ENCODE measurements at places on chromosomes 3 and 15.

DNA sequence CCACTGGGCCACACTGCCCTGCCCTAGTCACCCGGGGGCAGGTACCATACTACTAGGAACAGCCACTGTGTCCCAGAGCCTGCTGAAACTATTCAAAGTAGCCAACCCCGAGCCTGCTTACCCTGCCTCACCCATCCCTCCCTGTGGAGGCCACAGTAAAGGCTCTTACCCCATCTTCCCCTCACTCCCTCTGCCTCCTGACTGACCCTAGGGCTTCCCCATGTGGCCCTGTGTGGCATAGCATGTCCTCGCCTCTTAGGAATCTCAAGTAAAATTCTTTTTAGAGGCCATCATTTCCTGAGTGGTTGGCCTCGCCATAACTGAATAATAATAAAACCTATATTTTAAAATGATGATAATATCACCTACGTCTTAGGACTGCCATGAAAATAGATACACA lies 112.2 kb upstream of the SLC6A11 start:
- DNase-seq = no peak

DNA sequence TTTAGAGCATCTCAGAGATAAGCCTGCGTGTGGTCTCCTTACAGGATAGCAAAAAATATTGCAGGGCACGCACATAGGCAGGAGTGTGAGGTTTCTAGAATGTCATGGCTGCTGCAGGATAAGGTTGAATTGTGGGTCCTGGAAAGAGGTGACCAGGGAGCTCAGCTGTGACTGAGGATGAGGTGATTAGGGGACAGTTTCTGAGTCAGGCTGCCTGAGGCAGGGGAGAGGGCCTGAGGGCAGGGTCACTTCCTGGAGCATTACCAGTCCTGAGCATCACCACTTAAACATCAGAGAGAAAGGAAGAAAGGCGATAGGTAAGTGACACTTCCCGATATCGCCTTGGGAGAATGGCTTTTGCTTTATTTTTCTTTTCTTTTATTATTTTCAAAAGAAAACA lies 813.8 kb downstream of the TUSC7 start:
- DNase-seq = no peak

DNA sequence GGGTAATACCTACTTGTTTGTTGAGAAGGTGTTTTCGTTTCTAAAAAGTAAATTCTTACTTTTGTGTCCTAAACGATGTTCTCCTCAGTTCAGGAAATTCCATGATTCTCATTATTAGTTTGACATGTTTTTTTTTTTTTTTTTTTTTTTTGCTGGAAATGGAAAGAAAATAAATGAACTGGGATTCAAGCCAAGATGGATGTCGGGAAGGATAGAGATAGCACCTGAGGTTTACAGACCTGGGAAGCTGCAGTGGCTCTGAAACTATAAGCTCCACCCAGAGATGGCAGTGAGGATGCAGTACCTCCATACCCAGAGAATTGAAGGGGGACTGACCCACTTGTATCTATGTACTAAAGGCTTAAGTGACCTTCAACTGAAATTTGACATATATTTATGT lies 334.6 kb upstream of the TGFBR2 start:
- no peak for DNase-seq

- no peak for DNase-seq
Observed at GRCh38 chr3:65703820-65704219, 334.9 kb downstream of the MAGI1 start.

- DNase-seq = no peak
Observed at GRCh38 chr3:105553851-105554250, 187.1 kb downstream of the ALCAM start.

DNA sequence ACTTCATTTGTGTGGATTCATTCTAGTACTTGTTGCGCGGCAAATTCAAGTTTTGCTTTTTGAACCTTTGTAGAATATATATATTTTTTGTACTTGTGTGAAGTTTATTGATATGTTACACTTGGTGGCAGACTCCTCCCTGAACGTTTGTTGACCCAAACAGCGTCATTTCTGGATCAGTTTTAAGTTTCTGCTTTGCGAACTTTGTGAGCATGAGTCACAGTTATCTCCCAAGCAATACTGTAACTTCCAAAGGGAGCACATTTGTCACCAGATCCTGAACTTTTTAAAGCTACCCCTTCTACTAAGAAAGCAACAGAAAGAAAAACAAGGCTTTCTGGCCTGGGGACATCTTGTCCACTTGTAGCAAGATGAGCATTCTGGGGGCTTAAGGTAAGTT lies 74.8 kb upstream of the CACNA2D3 start:
- no peak for DNase-seq

GRCh38 chr15:71380345-71380744 lies 265.1 kb downstream of the THSD4 start:
- DNase-seq = no peak

GRCh38 chr15:76310475-76311099 lies 682 bp downstream of the ETFA start:
- DNase-seq = no peak

DNA sequence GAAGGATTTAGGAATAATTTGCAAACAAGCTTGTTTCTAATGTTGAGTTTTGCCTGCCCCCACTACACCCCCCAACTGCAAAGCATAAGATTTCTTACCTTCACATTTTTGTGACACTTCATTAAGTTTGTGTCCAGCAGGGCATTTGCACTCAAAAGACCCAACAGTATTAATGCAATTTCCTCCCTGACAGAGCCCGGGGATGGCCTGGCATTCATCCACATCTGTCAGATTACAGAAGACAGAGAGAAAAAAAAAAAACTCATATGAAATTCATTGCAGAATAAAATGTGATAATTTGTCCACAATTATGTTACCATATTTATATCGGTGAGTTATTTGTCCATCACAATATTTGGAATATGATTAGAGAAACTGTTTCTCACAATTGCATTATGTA lies 111.5 kb downstream of the FBN1 start:
- no peak for DNase-seq

GRCh38 chr3:195240171-195240701 lies 30.7 kb downstream of the XXYLT1 start:
- DNase-seq = no peak

DNA sequence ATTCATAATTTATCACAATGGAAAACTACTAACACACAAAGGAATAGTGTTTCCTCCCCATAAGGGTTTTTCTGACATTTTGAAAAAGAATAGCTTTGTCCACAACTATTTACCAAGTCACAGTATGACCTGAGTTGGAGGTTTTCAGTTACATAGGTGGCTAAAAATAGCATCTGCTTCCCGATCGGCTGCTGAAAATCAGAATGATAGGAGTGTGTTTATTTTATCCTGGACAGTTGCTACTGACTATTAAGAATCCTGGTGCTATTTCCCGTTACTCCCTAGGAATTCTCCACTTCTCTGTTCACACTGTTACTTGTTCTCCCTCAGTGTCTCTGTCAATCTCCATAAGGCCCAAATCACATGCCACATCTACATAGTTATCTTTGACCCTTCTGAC lies 353.9 kb upstream of the RARB start:
- DNase-seq = no peak
